Hematopoietic multipotent progenitor cell (in vitro differentiated cells): ENCODE measurements at places on chromosomes 1 and 21.

DNA sequence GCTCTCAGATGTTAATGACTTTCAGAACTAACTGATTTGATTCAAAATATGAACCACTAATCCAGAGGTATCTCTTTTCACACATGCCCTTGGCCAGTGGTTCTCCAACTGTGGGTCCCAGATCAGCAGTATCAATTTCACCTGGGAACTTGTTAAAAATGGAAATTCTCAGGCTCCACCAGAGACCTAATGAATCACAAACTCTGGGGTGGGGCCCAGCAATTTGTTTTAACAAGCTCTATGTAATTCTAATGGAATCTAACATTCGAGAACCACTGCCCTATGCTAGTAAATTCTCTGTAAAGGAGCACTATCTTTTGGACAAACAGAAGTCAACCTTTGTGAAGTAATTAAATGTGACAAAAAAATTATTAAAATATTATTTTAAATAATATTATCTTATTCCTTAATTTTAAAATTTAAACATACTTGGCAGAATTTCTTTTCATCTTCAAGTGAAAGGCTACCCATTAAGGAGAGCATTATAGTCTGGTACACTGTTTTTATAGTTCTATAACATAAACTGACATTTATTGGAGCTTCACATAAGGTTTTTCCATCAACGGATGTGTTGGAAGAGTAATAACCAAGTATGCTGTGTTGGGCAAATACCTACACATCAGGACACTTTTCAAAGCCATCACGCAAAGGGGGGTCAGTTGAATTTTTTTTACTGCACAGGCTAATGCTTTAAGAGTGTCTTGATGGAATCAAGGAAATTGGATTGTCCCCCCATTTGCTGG, 130.4 kb downstream of the LHX4 start:
- no peak for DNase-seq

- DNase-seq, result no peak
These were observed 140.5 kb downstream of the RHOU start for GRCh38 chr1:228875741-228876140.

DNA sequence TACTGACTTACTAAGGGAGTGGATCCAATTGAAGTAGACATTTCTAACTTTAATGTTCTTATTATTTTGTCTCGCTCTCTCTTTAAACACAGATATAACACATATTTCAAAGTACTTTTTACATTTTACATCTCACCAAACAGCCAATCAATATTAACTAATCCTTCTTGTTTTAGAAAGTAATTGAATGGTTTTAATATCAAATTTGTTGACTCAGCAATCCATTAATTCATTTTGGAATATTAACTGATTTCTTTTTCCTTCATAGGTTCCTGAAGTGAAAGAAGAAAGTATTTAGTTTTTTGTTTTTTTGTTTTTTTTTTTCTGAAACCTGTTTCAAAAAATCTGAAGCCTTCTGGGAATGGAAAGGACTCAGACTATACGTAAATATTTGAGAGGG, 62.3 kb upstream of the DPYD start:
- DNase-seq, result no peak

GRCh38 chr1:68198752-68199151, 33.6 kb downstream of the WLS start:
- no peak for DNase-seq

DNA sequence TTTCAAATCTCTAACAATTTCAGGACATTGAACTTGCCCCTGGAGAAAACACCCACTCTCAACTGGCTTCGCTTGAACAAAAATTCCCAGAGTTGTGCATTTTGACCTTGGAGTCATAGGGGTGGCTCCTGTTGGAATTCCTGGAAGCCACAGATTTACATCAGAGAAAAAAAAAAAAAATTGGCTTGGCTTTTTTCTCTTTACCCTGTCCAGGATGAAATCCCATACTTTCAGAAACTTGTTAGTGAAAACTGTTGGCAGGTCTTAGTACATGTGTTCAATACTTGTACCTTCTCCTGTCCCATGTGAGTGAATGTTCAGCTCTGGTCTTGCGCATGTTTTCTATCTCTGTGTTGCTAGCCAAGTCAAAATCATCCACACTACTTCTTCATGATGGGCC, 228.8 kb downstream of the TGFB2 start:
- no peak for DNase-seq

- DNase-seq, result no peak
These were observed 346.2 kb downstream of the SMYD3 start for GRCh38 chr1:246160905-246161304.
